Natural killer cell (primary cell): ENCODE measurements at places on chromosomes 7 and 10. TPM values are rescaled to one million over a fixed set of nuclear protein-coding genes. Genes with fewer than 3 reads are reported as not detected.

Gene STRIP2
- 2.3 TPM for total RNA-seq

DNA sequence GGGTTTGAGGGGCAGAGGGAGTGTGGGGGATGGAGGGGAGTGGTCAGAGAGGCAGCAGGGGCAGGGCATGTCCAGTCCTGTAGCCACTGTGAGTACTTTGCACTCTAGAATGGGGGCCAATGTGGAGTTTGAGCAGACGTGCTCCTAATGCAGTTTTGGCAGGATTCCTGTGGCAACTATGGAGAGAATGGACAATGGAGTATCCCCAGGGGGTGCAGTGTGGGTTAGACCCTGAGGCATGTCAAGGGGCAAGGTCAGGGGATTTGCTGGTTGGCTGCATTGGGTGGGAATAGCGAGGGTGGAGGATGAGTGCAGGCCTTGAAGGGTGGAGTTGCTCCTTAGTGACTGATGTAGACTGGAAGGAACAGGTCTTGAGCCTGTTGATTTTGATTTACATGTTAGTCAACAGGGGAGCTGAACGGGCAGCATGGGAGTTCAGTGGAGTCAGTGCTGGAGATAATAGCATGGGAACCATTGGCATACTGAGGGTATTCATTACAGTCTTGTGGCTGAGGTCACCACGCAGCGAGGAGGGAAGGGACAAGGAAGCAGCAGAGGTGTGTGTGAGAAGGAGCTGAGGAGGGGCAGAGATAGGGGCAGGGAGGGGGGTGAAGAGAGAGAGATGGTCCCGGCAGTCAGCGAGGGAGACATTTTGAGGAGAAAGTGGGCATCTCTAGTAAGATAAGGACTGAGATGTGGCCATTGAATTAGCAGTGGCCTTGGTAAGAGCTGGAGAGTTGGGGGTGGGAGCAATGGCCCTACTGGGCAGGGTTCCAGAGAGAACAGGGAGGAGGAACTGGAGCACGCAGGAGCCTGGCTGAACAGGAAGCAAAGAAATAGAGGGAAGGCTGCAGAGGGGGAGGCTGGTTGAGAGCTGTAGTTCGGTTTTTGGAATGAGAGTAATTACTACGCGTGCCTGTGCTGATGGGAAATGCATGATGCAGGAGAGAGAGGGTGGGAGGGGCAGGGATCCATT lies 112.7 kb downstream of the CCNY start:
- H3K27me3 ChIP-seq, result no peaks in the 10 kb centered on the region
- H3K36me3 ChIP-seq, result no peaks in the 10 kb centered on the region
- no peak overlapping the region for H3K4me3 ChIP-seq
- H3K27ac ChIP-seq, result peak overlapping the region; percentile 61
- peaks cover 48% of the 10 kb centered on the region for H3K4me1 ChIP-seq

GRCh38 chr7:94941844-94942632 lies 34.6 kb downstream of the PPP1R9A start:
- H3K4me1 ChIP-seq, result no peaks in the 10 kb centered on the region
- H3K27ac ChIP-seq, result no peak overlapping the region
- DNase-seq, result no peak
- no peaks in the 10 kb centered on the region for H3K27me3 ChIP-seq

- DNase-seq, result no peak
- no peak overlapping the region for H3K27ac ChIP-seq
- H3K27me3 ChIP-seq, result no peaks in the 10 kb centered on the region
- H3K36me3 ChIP-seq, result no peaks in the 10 kb centered on the region
- H3K4me3 ChIP-seq, result no peak overlapping the region
Measured at GRCh38 chr7:78112488-78112887, 313.9 kb downstream of the PHTF2 start.
